Stimulated activated naive B cell treated with anti-CD40 and anti-IgM and Interleukin-4, amounts not matched to agents 10 μg/mL and 1 μg/mL and 100 μg/mL, for 72 hours (primary cell): ENCODE measurements at places on chromosomes 1 and 21.

GRCh38 chr1:1291023-1291528 is 10.8 kb downstream of the SCNN1D start:
- H3K27ac ChIP-seq = no peak overlapping the region
- DNase-seq = no peak
- H3K27me3 ChIP-seq = peaks cover 6% of the 10 kb centered on the region
- H3K4me1 ChIP-seq = peaks cover 13% of the 10 kb centered on the region
- H3K4me3 ChIP-seq = no peak overlapping the region

- DNase-seq = no peak
- H3K27me3 ChIP-seq = peaks cover 32% of the 10 kb centered on the region
- peaks cover 8% of the 10 kb centered on the region for H3K36me3 ChIP-seq
- H3K27ac ChIP-seq = no peak overlapping the region
- H3K4me1 ChIP-seq = no peaks in the 10 kb centered on the region
These were observed 4.9 kb downstream of the ADAM30 start for GRCh38 chr1:119891386-119891785.

DNA sequence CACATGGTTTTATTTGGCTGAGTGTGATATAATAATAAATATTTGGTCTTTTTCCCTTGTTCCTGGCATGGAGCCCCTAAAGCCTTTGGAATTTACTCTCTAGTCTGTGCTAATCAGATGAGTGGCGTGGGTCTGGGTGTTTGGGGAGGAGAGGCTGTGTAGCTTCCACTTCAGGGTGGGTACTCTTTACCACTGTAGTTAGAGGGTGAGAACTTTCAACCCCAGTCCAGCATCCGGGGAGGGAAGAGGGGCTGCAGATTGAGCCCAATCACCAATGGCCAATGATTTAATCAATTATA is 20.0 kb downstream of the USP25 start:
- H3K4me1 ChIP-seq = peaks cover 39% of the 10 kb centered on the region
- DNase-seq = no peak
- no peak overlapping the region for H3K4me3 ChIP-seq
- H3K27me3 ChIP-seq = no peaks in the 10 kb centered on the region
- peak overlapping the region; percentile 85 for H3K27ac ChIP-seq
- peaks cover 14% of the 10 kb centered on the region for H3K36me3 ChIP-seq

DNA sequence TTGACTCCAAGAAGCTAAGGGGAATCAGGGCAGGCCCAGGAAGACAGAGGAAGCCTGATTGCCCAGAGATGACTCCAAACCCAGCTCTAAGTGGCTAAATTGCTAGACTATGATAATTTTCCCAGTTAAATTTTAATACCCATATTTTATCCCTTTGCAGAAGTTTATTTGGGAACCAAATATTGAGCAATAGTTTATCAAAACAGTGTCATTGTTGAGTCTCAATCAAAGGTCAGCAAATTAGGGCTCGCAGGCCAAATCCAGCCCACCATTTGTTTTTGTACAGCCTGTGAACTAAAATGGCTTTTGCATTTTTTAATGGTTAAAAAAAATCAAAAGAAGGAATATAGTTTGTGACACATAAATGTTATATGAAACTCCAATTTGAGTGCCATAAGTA is 47.1 kb downstream of the LBR start:
- DNase-seq = no peak
- H3K36me3 ChIP-seq = peaks cover 4% of the 10 kb centered on the region
- H3K27ac ChIP-seq = no peak overlapping the region
- no peaks in the 10 kb centered on the region for H3K27me3 ChIP-seq
- no peak overlapping the region for H3K4me3 ChIP-seq

DNA sequence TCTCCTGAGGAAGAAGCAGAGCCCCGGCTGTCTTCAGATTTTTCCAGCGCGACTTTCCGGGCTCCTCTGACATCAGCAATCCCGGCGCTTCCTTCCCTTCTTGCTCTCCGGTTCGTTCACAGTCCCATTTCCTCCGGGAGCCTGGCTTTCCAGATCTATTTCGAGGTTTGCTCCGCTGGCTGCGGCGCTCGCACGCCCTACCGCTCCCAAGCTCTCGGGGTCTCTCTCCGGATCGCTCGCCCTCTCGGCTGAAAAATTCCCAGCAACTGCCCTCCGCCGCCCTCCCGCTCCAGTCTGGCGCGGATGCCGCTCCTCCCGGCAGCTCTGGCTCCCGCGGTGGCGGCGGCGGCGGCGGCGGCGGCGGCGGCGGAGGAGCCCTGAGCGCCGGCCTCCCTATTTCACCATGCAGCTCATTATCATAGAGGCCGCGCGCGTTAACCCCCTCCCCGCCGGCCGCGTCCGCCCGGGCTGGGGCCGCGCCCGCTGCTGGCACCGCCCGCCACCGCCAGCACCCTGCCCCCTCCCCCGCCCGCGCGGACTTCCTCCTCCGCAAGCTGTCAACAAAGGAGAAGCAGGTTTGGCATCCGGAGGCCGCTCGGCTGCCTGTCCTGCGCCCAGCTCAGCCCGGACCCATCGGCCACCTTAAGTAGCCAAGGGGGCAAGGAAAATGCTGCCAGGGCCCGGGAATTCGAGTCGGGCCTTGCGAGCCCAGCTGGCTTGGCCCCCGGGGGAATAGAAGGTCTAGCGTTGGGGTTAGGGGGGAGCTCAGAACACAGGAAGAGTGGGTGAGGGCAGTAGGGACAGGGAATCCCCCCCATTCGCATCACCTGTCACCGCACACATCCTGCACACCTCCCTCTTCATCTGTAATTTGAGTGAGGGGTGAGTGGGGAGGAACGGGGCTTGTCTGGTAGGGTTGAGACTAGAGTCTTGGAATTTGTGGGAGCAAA is at the start of gene PLXNA2:
TSS of gene PLXNA2 (minus strand) at position 418 of the 950 bp plus-strand sequence. CDS start 26,462 bp downstream, outside the sequence.
- H3K27ac ChIP-seq = peak within 1 kb of the TSS; percentile 44
- H3K27me3 ChIP-seq = peaks cover 15% of the 10 kb centered on the region
- peak within 1 kb of the TSS; percentile 92 for H3K4me3 ChIP-seq
- peaks cover 22% of the 10 kb centered on the region for H3K4me1 ChIP-seq
- no peaks in the 10 kb centered on the region for H3K36me3 ChIP-seq
- DNase-seq = peak; percentile 48

GRCh38 chr21:38243732-38244406 is 12.9 kb upstream of the KCNJ15 start:
- H3K27me3 ChIP-seq = no peaks in the 10 kb centered on the region
- H3K4me3 ChIP-seq = no peak overlapping the region
- no peaks in the 10 kb centered on the region for H3K4me1 ChIP-seq
- H3K36me3 ChIP-seq = no peaks in the 10 kb centered on the region
- no peak for DNase-seq
- H3K27ac ChIP-seq = no peak overlapping the region

DNA sequence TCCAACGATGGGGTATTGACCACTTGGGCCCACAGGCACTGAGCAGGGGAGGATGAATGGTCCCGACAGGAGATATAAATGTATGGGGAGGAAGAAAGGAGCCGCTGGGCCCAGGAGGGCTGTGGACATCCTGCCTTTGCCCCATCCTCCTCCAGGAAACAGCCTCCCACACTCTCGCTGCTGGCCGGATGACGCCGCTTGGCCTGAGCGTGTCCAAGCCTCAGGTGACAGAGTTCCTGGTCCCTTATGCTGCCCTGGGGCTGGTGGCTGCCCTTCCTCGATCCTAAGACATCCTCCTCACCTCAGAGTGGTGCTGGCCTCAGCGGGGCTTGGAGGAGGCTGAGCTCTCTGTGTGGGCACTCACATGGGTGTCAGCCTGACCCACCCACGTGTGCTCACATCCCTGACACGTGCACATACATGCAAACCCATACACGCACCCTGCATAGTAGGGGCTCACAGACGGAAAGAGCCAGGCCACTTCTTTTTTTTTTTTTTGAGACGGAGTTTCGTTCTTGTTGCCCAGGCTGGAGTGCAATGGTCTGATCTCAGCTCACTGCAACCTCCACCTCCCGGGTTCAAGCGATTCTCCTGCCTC is 5.9 kb upstream of the SERINC2 start:
- H3K27ac ChIP-seq = no peak overlapping the region
- H3K4me1 ChIP-seq = peaks cover 4% of the 10 kb centered on the region
- DNase-seq = no peak
- no peak overlapping the region for H3K4me3 ChIP-seq
- peaks cover 30% of the 10 kb centered on the region for H3K27me3 ChIP-seq

- DNase-seq = no peak
- peaks cover 15% of the 10 kb centered on the region for H3K36me3 ChIP-seq
- H3K4me1 ChIP-seq = peaks cover 7% of the 10 kb centered on the region
- H3K27ac ChIP-seq = no peak overlapping the region
These were observed 10.0 kb downstream of the TTF2 start for GRCh38 chr1:117070124-117070523.

DNA sequence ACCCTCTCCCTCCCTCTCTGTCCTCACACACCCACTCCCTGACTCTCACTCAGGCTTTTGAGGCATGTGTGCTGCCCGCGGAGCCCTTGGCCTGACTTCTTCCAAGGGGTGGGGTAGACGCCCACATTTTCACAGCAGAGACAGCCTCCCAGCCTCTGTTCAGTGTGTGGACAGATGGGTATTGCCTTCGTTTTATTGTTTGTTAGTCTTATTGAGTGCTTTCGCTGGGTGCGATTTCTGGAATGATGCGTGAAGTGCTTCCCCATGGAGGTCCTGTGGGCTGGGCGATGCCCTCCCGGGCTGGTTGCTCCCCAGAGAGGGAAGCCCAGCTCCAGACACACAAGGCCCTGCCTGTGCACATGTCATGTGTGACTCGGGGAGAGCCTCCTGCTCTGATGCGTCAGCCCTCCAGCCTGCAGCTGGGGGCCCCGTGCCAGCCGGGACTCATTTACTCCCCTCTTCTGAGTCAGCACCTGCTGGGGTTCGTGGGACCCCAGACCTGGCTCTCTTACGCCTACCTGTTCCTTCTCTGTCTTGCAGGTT is 14.7 kb downstream of the PDXK start:
- peaks cover 42% of the 10 kb centered on the region for H3K4me1 ChIP-seq
- no peak for DNase-seq
- peak overlapping the region; percentile 14 for H3K27ac ChIP-seq

- H3K4me1 ChIP-seq = peaks cover 9% of the 10 kb centered on the region
- no peak for DNase-seq
- H3K27me3 ChIP-seq = no peaks in the 10 kb centered on the region
- H3K36me3 ChIP-seq = peaks cover 25% of the 10 kb centered on the region
- no peak overlapping the region for H3K27ac ChIP-seq
These were observed 33.8 kb downstream of the PCNX2 start for GRCh38 chr1:233261695-233262094.

DNA sequence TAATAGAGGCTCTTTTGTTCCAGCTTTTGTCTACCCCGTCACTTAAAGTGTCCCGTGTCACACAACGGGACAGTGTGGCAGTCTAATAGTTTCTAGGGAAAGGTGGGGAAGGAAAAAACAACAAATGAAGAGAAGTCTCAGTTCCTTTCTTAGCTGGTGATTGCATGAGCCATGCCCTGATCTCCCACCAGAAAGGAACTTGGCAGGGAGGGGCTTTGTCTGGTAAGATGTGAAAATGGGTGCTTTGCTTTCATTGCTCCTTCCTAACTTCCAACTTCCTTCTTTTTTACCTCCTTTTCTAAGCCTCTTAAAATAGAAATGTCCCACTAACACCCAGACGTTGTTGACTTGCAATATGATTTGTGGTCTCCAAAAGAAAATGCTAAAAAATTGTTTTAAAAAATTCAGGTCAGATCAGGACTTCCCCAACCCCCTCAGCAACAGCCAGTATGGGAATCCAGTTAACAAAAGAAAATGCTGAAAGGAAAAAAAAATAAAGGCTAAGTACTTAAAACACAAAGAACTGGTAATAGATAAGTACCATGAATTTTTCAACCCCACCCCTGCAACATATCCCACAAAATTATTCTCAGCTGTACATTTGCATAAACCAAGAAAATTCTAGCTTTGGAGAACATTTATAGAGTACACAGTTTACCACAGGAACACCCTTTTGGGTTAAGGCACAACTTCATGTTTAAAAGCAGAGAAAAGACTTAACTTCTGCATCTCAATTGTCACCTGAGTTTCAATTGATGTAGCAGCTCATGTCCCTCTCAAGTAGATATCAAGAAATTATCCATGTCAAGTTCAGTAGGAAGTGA is 106.2 kb downstream of the NIBAN1 start:
- H3K36me3 ChIP-seq = no peaks in the 10 kb centered on the region
- H3K27ac ChIP-seq = peak overlapping the region; percentile 78
- H3K27me3 ChIP-seq = no peaks in the 10 kb centered on the region
- no peak for DNase-seq
- H3K4me3 ChIP-seq = no peak overlapping the region
- peaks cover 23% of the 10 kb centered on the region for H3K4me1 ChIP-seq

- peaks cover 15% of the 10 kb centered on the region for H3K4me1 ChIP-seq
- no peak overlapping the region for H3K27ac ChIP-seq
- no peak overlapping the region for H3K4me3 ChIP-seq
- peaks cover 10% of the 10 kb centered on the region for H3K27me3 ChIP-seq
- H3K36me3 ChIP-seq = no peaks in the 10 kb centered on the region
- no peak for DNase-seq
These were observed 61.5 kb downstream of the KIAA0040 start for GRCh38 chr1:175131095-175131494.

- H3K36me3 ChIP-seq = peaks cover 3% of the 10 kb centered on the region
- DNase-seq = no peak
- peaks cover 5% of the 10 kb centered on the region for H3K4me1 ChIP-seq
- peaks cover 67% of the 10 kb centered on the region for H3K27me3 ChIP-seq
- H3K4me3 ChIP-seq = no peak overlapping the region
- H3K27ac ChIP-seq = no peak overlapping the region
These were observed 11.6 kb downstream of the SLC6A17 start for GRCh38 chr1:110161849-110162248.

- H3K4me1 ChIP-seq = peaks cover 59% of the 10 kb centered on the region
- peak overlapping the region; percentile 71 for H3K4me3 ChIP-seq
- H3K27me3 ChIP-seq = no peaks in the 10 kb centered on the region
- peaks cover 7% of the 10 kb centered on the region for H3K36me3 ChIP-seq
These were observed 30.0 kb downstream of the TENT5C start for GRCh38 chr1:117635805-117636204.

DNA sequence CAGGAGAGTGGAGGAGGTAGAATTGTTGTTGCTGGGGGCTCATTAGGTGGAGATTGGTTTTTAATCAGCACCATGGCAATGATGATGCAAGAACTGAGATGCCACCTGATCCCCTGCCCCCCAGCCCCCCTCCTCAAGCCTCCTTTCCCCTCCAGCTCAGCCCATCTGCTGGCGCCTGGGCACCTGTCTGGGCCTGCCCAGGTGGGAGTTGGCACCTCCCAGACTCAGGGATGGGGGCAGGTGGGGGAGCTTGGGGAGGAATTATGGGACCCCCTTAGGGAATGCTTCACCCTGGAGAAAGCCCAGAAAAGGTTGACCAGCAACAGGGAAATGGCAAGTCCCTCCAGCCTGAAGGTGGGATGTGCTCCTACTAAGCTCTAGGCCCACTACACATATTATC is 1.5 kb upstream of the NHLH1 start:
- no peak overlapping the region for H3K27ac ChIP-seq
- peaks cover 27% of the 10 kb centered on the region for H3K36me3 ChIP-seq
- H3K4me1 ChIP-seq = peaks cover 1% of the 10 kb centered on the region
- no peak for DNase-seq
- H3K27me3 ChIP-seq = no peaks in the 10 kb centered on the region
- H3K4me3 ChIP-seq = no peak overlapping the region
